Melanocyte of skin (primary cell): ENCODE measurements at places on chromosomes 11 and 22. TPM values are rescaled to one million over a fixed set of nuclear protein-coding genes. Genes with fewer than 3 reads are reported as not detected.

Gene CLTCL1
- total RNA-seq: 4.8 and 6.9 TPM in 2 replicates

Gene RAB36
- total RNA-seq: 5.8 and 11.7 TPM in 2 replicates

Gene C11orf71
- total RNA-seq: 9.3 and 12.0 TPM in 2 replicates

Gene OR52H1
- not detected in 2 replicates for total RNA-seq

Gene WNT11
- total RNA-seq: under 0.01 TPM in 1 of 2 replicates, not detected in the other

Gene P2RX6
- 3.7 and 7.1 TPM in 2 replicates for total RNA-seq

Gene TRIM51
- total RNA-seq: 1.3 and 1.5 TPM in 2 replicates
